Brain pericyte (primary cell): ENCODE measurements at places on chromosomes 13 and 19.

GRCh38 chr19:50492303-50493052 lies 15.8 kb upstream of the GARIN5A start:
- no peak for DNase-seq

- DNase-seq, result no peak
These were observed 519.7 kb downstream of the DIAPH3 start for GRCh38 chr13:59643906-59644626.

DNA sequence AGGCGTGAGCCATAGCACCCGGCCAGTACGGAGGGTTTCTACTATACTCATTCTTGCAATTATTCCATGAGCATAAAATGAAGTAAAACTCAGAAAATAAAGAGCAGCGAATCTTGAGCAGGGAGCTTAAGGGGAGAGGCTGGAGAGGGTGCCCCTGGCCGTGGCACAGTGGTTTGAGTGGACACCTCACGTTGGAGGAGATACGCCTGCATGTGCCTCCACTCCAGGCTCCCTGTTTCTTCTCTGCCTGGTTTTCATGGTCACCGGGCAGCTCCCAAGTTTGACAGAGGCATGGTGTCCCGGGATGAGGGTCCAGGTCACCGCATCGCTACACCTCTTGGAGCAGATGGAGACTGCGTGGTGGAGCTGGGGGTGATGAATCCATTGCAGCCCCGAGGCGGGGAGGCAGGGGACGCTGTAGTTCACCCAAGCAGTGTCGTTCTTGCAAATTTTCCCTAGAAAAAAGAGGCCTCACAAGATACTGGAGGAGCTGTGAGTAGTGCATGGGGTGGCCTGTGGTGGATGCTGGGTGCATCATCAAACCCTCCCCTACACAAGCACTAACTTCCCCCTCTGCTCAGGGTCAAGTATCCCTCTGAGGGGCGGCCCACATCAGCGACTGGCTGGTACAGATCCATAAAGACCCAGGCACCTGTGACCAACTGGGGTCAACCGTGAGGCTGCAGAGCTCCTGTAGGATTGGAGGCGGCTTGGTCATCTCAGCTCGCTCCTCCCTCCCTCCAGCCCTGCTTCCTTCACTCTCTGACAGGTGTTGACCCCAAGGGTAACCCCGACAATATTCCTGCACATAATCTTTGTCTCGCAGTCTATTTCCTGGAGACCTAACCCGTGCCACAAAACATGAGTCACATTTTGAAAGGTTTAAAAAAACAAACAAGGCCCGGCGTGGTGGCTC lies 3.6 kb upstream of the MIER2 start:
- no peak for DNase-seq

DNA sequence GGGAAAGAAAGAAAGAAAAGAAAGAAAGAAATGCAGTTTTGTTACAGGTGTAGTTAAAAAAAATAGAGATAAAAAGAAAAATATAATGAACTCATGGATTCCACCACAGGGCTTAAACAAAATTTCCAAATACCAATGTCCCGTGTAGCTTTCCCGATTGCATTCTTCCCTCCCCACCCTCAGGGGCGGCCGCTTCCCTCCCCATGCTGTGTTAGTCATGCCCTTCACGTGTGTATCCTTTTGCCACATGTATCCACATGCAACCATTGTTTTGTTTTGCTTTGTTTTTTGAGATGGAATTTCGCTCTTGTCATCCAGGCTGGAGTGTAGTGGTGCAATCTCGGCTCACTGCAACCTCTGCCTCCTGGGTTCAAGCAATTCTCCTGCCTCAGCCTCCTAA lies 3.6 kb upstream of the KMT5C start:
- DNase-seq, result no peak

GRCh38 chr13:90633849-90634248 lies 713.6 kb upstream of the MIR17HG start:
- no peak for DNase-seq

DNA sequence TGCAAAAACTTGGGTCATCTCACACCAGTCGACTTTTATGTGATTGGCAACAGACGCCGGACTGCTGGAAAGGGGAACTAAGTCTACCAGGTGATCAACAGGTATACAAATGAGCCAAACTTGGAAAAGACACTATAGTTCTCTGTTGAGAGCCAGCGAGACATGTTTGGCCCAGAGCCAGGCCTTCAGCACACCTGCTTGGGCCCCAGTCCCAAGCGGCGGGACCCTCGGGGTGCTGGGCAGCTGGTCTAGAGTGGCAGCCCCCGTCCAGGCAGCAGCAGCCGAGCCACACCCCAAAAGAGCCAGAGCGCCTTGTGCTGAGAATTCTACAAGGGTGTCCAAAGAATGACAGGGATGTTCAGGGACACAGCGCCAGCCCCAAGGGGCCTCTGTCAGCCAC lies 28.0 kb downstream of the NAXD start:
- DNase-seq, result no peak

- DNase-seq, result no peak
These were observed 13.0 kb downstream of the SAMD4B start for GRCh38 chr19:39355253-39355652.

- no peak for DNase-seq
These were observed 111.2 kb downstream of the KDM4B start for GRCh38 chr19:5080030-5080654.

DNA sequence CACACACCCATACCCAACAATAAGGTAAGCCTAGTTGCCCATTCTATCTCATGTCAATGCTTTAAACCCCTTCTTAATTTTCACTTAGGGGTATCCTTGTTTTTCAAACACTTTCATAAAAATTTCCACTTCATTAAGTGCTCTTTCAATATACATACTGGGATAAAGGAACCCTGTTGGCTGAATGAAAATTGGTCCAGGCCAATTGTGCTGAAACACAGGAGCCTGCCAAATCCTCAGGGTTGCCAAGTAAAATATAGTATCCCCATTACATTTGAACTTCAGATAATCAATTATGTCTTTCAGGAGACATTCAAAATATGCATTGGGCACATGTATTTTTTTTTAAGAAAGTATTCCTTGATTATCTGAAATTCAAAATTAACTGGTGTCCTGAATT lies 1131.1 kb downstream of the SLITRK1 start:
- no peak for DNase-seq

DNA sequence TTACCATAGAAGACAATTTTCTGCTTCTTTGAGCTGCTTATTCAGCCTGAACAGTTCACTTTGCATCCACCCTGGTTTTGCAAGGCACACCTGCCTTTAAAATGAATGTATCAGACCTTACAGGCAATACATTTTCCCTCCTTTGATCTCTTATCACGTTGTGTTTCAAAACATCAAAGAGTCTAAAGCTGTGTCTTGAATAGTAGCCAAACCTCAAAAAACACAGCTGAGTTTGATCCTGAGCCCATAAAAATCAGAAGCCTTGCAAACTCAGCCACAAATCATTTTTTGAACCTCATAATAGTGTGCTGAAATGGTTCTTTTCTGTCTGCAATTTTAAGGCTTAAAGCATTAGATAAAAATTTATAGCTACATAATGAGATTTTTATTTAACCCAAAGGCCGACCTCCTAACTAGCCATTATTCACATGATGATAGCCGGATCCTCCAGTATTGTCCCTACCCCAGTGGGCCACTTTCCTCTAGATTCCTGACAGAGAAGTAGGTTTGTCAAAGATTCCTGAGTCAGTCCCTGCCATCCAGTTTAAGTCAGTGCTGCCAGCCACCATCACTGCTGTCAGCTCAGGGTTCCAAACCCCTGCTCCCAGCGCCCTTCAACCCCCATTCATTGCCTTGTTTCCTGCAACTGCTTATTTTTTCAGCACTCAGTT lies 71.8 kb downstream of the CAB39L start:
- no peak for DNase-seq

DNA sequence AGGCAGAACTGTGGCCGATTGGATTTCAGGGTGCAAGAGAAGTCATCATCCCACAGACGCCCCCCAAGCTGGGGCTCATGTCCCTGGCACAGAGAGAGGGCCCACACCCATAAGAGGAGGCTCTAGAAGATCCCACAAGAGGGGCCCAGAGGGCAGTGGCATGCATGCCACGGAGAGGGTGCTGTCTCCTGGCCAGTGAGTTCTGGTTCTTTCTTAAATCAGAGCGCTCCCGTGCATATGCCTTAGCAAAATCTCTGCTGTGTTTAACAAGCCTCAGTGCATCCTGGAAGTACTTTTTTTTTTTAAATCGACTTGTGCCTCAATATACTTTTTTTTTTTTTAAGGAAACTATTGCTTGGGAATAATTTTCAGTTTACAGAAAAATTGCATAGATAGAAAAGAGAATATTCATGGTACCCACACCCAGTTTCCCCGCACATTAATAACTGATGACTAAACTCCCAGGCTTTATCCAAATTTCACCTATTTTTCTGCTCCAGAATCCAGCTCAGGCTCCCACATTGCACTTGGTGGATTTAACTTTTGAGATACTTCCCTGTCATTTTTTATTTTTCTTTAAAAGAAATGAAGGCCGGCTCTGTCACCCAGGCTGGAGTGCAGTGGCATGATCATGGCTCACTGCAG lies 59.1 kb downstream of the PEX11G start:
- no peak for DNase-seq

DNA sequence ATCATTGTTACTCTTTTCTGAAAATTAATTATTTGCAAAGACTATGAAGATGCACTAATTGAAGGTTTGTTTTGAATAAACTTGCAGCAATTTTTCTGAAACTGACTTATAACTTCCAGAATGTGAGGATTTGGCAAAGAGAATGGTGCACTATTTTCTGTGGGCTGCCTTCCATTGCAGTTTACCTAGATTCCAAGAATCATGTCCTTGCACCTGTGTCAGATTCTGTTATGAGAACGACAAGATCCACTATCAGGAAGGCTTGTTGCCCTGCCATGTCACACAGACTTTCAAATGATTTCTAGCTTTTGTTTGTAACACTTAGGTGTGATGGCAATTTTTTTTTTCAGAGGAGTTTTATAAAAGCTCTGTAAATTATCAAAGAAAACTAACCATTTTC lies 5.6 kb upstream of the SLAIN1 start:
- no peak for DNase-seq

DNA sequence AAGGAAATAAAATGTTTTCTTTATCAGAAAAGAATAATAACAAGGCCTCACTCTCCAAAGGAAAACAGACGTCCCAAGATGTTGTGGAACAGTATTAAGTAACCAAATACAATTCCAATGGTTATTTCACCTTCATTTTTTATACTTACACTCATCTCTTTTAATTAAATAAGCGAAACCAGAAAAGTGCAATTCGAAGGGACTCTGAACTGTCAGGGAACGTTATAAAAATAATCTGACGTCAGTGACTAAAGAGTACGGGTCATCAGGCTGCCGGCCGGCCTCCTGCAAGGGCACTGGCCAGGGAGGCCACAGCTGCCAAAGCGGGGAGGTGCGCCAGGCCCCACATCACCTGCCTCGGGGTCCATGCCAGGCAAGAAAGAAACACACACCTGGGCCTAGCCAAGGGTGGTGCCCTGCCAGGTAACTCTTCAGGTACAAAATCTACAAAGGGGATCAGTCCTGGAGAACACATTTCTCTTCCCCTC lies 61.2 kb downstream of the CDADC1 start:
- DNase-seq, result no peak

- DNase-seq, result peak; percentile 12
These were observed 64.6 kb downstream of the PDS5B start for GRCh38 chr13:32650705-32651311.

DNA sequence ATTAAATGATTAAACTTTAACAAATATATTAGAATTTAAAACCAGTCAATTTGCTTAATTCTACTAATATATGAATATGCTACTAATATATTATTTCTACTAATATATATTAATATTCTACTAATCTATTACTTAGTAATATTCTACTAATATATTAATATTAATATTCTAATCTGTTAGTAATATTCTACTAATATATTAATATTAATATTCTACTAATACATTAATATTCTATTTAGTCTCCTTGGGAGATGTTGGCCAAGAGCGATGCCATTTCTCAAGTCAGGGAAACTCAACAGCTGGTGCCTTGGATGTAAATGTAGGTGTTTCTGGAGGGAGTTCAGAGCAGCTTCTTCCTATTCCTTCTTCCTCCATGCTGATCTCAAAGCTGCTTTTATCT lies 259.2 kb upstream of the TMTC4 start:
- no peak for DNase-seq

GRCh38 chr19:9945319-9945966 lies 9.1 kb upstream of the OLFM2 start:
- DNase-seq, result peak; percentile 99

DNA sequence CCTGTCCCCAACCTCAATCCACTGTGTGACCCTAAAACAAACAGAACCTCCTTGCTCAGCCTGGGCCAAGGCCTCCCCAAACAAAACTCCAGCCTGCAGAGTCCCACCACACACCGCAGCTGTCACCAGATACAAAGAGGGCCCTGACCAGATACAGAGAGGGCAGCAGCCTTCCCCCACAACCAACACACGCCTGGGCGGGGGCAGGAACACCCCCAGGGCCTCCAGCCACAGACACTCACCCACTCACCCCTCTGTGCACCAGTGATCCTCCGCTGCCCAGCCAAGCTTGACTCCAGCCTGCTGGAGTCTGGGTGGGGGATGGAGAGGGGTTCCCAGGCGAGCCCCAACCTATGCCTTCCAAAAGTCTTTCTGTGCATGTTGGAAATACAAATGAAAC lies 5.9 kb upstream of the CIRBP start:
- DNase-seq, result no peak

GRCh38 chr19:11410682-11411081 lies 8.4 kb downstream of the RGL3 start:
- no peak for DNase-seq

- DNase-seq, result no peak
These were observed 153.1 kb downstream of the RGCC start for GRCh38 chr13:41610404-41610803.

GRCh38 chr19:45492627-45493470 lies 4.0 kb downstream of the RTN2 start:
- DNase-seq, result no peak

DNA sequence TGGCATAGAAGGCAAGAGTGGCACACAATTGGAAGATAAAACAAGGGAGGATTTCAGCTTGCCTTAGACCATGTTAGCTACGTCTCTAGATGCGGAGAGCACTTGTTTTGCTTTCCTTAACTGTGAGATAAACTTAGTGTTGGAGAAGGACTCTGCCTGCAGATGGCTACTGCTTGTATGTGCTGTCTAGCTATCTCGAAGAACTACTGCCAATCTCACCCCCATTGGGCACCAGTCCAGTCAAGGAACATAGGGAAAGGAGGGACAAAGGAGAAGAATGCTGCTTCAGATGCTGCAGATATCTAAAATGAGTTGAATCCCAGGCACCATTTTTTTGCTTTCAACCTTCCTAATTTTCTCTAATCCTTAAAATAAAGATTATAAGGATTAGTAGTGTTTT lies 726.0 kb upstream of the ARGLU1 start:
- no peak for DNase-seq

- DNase-seq, result no peak
These were observed 199.6 kb downstream of the OXGR1 start for GRCh38 chr13:96794669-96795068.
